GM04504 (cell line): ENCODE measurements at places on chromosomes 2 and 18.
A peak's percentile ranks its signal among the peaks of the same experiment; 100 is the strongest.

DNA sequence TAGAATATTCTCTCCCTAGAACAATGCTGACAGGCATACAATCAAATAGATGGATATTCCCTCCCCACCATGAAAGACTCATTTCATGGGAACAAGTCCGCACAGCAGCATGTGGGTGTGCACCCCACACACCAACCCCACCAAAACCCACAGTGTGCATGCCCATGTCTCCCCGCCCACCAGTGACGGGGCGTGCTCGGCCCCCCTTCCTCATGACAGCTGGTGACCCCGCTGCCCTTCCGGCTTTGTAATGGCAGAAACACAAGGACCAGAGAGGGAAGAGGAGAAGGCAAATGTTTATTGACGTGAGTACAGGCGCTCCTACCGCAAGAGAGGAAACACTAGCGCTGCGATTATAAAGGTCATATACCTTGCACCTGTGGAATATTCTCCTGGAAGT, 30.8 kb upstream of the ODC1 start:
- DNase-seq = no peak

DNA sequence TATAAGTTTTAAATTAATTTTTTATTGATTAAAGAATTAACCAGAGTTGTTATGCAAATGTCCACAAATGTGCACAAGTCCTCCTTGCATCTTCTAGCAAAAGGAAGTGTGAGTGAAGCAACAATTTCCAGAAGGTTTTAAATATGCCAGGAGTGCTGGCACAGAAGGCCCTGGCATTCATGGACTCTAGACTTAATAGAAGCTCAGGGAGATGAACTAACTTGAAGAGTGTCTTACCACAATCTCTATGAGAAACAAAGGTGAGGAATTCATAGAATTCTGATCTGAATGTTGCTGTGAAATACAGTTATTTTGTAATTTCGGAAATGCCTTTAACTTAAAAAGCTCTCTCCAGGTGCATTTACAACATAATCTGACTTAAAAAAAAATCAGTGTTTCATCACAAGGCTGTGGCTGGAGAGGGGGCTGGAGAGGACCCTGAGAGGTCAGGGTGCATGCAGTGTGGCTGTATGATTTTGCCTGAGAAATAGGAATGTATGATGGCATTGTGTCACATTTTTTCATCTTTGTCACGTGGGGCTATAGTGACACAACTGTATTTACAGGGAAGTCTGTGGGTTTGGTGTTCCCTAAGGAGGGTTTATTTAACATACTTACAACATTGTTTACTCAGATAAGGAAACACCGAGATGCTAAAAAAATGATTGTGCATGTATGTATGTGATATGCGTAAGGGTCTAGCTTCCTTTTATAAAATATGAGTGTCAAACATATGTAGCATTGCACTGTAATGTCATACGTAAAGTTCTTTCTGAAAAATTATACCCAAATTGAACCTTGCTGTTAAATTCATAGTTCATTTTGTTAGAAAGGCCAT, 66.2 kb downstream of the MAP4K4 start:
- no peak for DNase-seq

- DNase-seq = peak; percentile 9
Observed at GRCh38 chr2:162890690-162891311, 52.2 kb upstream of the KCNH7 start.

GRCh38 chr2:17208511-17208910, 309.7 kb downstream of the RAD51AP2 start:
- no peak for DNase-seq

DNA sequence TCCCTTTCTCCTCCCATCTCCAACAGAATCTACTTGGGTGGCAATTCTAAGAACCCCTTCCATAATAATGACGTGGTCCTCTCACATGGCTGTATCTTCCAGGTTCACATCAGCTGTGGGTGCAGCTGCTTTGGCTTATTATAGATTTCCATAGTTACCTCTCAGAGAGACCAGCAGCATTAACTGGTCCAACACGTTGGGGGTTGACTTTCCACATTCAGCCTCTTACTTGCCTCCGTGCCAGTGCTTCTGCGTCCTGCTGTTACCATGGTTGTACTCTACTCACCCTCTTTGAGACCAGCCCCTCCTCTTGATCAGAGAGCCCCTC, 570.7 kb downstream of the PLCL1 start:
- DNase-seq = no peak
